Stimulated activated CD8-positive, alpha-beta memory T cell treated with anti-CD3 and anti-CD28 coated beads, Interleukin-15, amount 100 ng/mL, for 24 hours (primary cell): ENCODE measurements at places on chromosomes 5 and 9.

- DNase-seq: no peak
These were observed 50.2 kb downstream of the MED10 start for GRCh38 chr5:6328173-6328572.

GRCh38 chr5:127878174-127878750 is 175.1 kb downstream of the CCDC192 start:
- no peak for DNase-seq

- no peak for DNase-seq
These were observed 3.8 kb downstream of the CDH9 start for GRCh38 chr5:27034565-27034964.

GRCh38 chr5:145697251-145697990 is 137.7 kb downstream of the PRELID2 start:
- DNase-seq: no peak

GRCh38 chr5:132457371-132458225 is 33.0 kb downstream of the IRF1 start:
- no peak for DNase-seq

DNA sequence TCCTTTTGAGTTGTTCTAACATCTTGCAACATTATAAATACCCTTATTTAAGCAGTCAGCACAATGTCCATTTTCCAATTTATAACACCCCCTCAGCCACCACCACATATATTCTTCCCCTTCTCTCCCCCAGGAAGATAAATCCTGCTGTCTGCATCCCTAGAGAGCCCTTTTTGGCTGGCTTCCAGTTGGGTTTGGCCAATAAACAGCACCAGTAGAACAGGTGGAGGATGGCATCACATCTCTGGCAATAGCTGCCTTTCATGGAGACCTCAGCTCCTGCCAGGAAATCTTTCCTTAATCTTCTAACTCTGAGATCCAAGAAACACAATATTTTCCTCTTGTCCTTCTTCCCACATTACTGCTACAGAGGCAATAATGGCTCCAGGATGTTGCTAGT is 53.7 kb downstream of the TRIM36 start:
- DNase-seq: no peak

- no peak for DNase-seq
These were observed 796 bp downstream of the TRIM52 start for GRCh38 chr5:181259974-181260719.

- no peak for DNase-seq
These were observed 10.4 kb downstream of the ANGPTL2 start for GRCh38 chr9:127112056-127112455.

- no peak for DNase-seq
These were observed 2.7 kb downstream of the RGMB start for GRCh38 chr5:98776066-98776705.

GRCh38 chr5:14659821-14660607 is 4.5 kb upstream of the OTULIN start:
- DNase-seq: no peak

GRCh38 chr9:102456562-102456961 is 538.6 kb upstream of the CYLC2 start:
- DNase-seq: no peak

- DNase-seq: no peak
These were observed 131.1 kb downstream of the FER start for GRCh38 chr5:108878756-108879155.

DNA sequence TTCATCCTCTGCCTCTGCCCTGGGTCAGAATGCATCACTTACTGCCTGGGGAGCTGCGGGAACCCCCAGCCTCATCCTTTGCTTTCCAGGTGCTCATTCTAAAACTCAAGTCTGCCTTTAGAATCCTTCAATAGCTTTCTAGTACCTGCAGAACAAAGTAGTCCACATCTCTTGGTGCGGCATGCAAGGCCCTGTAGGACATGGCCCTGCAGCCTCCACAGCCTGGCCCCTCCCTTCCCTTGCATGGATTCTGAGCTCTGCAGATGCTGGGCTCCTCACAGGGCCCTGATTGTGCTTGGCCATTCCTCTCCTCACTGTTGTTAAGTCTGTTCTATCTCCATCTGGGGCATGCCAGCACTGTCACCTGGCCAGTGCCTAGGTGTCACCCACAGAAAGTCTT is 141.6 kb downstream of the ADCY2 start:
- no peak for DNase-seq

GRCh38 chr9:114482593-114482992 is 22.7 kb downstream of the WHRN start:
- no peak for DNase-seq

DNA sequence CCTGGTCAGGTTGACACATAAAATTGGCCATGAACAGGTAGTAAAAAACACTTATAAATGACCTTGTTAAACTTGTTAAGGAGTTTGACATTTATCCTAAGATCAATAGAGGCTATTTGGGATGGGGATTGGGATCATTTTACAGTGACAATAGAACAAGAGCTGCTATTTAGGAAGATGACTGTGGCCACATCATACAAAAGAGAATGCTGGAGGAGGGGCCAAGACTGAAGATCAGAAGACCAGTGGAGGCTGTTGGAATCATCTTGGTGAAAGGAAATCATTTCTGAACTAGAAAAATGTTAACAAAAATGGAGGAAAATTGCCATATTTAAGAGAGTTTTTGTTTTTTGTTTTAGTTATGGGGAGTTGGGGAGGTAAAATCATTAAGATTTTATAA is 304.8 kb upstream of the TLE4 start:
- no peak for DNase-seq

DNA sequence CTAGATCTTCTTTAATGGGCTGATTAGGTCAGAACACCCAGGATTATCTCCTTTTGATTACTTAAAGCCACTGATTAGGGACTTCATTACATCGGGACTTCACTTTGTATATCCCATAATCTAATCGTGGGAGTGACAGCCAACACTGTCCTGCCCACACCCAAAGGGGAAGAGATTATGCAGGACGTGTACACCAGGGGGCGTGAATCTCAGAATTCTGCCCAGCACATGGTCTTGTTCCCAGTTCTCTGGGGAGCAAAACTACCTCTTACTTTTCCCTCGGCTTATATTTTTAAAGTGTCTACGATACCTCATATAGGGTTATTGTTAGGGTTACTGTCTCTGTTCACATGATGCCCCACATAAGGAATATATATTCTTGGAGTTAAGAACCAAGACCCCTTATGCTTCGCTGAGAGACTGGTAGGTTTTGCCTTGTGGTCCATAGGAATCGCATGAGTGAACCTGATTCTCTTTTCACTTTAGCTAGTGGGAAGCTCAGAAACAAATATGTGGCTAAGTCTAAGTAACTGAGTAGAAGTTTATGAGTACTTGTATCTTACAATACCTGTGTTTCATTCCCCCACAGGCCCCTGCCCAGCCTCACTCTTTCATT is 192.7 kb downstream of the GNA14 start:
- no peak for DNase-seq

DNA sequence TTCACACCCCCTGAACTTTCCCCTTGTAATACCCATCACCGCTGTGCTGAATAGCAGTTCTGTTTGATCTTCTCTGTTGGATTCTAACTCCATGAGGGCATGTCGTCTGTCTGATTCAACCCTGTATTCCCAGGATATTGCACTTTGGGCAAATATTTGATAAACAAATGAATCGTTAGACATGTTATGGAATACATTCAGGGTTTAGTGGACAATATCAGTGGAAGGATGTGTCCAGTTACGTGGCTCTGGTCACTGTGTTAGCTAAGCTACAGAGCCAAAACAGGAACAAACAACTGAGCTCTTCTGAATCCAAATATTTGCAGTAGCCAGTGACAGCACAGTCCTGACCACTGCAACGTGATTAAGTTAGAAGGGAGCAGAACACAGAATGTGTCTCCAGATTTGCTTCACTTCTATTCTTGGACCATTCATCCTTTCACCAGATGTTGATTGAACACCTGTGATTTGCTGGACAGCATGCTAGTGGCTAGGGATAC is 13.2 kb downstream of the ANGPTL2 start:
- DNase-seq: no peak

- DNase-seq: no peak
These were observed 423.8 kb downstream of the SPOCK1 start for GRCh38 chr5:137075163-137075970.

- DNase-seq: no peak
These were observed 27.0 kb downstream of the SLC1A1 start for GRCh38 chr9:4517274-4517673.

GRCh38 chr9:136502940-136503550 is 20.2 kb upstream of the SEC16A start:
- no peak for DNase-seq

DNA sequence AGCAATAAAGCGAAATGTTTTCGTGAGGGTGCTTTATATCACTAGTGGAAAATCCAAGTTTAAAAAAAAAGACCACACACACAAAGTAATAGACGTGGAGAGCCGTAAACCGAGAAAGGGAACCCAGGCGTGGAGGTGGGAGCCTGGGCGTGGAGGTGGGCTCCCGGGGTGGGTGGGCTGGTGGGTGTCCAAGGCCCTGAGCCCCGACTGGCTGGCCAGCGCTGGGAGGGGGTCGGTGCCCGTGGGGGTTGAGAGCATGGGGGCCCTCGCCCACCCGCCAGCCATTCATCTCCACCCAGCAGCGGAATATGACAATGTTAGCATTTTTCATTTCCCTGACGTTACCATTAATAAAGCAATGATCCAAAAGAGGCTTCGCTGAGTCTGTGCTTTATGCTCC is 135.0 kb downstream of the MVB12B start:
- no peak for DNase-seq

GRCh38 chr9:102974530-102974929 is 20.6 kb upstream of the CYLC2 start:
- no peak for DNase-seq

DNA sequence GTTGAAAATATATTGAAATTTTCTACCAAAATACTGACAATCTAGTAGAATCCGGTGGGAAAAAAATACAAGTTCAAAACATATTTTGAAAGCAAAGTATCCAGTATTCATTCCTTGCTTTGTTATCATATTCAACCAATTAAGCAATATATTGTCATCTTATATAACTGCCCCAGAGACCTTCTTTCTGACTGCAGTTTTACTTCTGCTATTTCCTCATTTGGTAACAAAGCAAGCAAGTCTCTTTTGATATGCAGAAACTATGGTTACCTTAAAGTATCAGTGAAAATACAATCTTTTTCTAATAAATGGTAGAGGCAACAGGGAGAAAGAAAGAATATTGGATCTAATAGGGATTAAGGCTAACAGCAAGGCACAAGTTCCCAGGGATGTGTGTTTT is 663.7 kb upstream of the MEF2C start:
- DNase-seq: no peak

DNA sequence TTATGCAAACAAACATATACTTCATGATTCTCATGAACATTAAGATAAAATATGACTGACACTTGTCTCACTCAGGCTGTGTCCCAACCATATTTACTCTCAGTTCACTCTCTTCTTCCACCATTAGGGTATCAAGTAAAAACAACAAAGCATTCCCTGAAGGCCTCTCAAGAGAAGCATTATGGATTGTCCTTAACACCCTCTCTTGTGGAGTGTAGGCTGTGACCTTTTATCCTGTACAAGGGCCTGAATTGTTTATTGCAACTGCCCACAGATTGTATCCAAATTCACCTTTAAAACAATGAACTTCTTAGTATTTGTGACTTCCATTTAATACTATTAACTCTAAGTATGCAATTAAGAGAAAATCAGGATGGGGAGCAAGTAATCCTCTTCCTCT is 78.1 kb downstream of the RICTOR start:
- DNase-seq: no peak

DNA sequence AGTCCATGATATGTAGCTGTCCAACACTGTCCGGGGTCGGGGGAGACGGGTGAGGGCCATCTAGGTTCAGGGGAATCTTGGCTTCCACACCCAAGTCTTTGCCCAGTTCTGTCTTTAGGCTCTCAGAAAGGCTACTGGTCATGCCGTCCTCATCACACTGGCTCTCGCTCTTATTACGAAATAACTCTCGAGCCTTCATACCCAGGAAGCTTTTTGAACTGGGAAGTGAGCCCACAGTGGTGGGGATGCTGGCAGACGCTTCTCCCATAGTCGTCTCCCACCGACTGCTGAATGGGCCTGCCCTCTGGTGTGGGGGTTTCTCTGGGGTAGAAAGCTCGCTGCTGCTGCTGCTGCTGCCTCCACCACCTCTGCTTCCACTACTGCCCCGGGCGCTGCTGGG is 17.6 kb downstream of the SPACA9 start:
- DNase-seq: no peak

GRCh38 chr5:88545338-88545737 is 276.7 kb upstream of the TMEM161B start:
- DNase-seq: no peak

- DNase-seq: no peak
These were observed 518 bp downstream of the LOX start for GRCh38 chr5:122077366-122078115.

- DNase-seq: no peak
These were observed 1.3 kb downstream of the TMEM174 start for GRCh38 chr5:73174100-73174815.

DNA sequence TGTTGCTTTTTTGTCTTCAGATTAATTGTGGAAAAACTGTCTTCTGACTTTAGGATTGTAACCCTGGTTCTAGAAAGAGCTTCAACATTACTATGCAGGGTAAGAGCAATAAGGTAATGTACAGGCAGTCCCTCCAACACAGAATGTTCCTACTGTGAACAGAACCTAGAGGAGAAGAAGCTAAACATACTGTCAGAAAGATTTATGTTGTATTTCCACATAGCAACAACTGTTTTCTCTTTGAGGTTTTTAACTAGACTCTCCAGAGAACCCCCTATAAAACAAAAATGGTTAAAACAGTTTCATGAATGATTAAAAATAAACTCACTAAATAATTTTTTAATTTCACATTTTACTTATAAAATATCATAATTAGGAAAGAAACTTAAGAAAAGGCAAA is 64.3 kb upstream of the NAA35 start:
- no peak for DNase-seq

DNA sequence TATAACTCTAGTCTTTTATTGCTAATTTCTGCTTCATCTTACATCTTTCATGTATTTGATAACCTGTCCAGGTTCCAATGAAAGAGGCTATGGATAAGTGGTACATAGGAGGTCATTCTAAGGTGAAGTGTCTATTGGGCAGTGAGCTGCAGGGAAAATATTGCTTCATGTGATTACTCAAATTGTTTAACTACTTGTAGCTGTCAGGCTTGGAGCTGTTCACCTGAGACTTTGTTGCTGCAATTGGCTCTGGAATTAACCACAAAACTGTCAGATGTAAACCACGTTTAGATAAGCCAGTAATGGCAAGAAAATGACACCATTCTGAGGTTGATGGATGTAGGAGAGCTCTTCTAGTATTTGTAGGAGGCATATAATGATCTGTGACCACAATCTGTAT is 26.0 kb downstream of the ADAMTSL1 start:
- DNase-seq: no peak

DNA sequence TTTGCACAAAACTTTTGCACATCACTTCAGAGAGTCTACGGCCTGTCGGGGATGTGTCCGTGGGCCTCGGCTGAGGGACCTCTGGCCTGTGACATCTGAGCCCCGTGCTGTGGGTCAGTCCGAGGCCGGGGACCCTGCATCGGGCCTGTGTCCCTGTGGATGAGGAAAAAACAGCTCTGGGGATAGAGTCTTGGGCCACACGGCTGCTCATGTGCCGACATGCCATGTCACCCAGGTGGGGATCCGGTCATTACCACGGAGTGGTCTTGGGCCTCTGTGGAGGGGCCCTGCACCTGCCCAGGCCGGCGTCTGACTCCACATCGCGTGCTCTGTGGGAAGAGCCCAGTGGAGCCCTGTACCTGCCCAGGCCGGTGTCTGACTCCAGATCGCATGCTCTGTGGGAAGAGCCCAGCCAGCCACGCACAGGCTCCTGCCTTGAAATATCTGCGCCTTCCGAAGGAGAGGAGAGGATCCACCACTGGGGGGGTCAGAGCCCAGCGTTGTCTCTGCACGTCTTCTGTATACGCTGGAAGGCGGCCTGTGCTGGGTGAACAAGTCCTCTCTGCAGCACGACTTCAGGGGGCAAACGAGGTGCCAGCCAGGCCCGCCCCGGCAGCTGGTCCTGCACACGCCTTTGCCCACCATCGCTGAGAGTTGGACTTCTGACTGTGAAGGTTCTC is 27.5 kb upstream of the IRX4 start:
- DNase-seq: no peak
